NCI-H2081 treated with DMSO at 0.1 percent for 48 hours (cell line): ENCODE measurements at places on chromosomes 3 and 15.

DNA sequence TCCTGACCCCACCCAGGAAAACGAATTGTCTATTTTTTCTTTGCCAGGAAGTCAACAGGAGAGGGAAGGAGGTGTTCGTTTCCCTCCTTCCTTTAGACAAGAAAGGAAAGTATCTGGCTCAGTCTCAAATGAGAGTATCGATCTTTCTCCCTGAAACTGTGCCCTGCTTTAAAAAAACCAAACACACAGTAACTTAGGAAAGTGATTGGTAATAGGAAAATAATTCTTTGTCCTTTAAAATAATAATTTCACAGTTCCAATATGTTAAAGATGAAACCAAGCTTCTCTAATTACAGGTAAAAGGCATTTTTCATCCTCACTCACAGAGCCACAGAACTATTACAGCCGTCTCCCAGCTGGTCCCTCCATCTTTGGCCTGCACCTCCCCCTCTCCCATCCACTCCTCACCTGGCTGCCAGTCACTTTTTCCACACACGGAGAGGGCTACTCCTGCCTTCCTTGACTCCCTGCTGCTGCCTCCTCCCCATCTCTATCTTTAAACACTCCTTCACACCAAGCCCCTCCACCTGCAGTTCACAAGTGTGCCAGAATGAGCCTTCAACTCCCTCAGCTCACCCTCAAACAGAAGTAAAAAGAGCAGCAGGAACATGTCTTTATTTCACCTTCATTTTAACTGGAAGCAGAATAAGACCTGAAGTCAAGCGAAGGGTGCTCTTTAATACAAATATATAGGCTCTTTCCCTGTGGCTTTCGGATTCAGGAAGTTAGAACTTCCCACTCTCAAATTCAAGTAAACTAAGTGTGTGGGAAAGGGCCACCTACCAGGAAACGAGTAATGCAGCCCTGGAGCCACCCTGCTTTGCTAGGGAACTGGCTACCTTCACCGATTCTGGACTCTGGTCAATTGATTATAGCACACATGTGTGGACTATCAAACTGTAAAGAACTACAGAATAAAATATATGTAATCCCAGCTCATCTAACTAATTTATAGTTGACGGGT lies 116.4 kb downstream of the SENP2 start:
- DNase-seq: no peak

DNA sequence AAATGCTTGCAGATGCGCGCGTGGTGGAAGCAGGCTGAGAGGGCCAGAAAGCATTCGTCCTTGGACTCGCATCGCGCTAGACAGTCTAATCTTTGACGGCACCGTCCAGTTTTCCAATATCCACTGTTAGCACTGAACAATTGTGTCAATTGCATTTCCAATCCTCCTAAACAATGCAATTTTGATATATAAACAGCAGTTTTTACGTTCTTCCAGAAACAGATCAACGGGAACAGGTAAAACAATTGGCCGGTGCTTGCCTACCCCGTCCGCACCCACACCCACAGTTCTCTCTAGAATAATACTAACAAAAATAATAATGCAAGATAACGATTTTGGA lies 17.2 kb downstream of the CPN2 start:
- no peak for DNase-seq

GRCh38 chr3:150145659-150146058 lies 175.0 kb upstream of the PFN2 start:
- DNase-seq: no peak

- no peak for DNase-seq
Observed at GRCh38 chr3:145094355-145094941, 1066.5 kb downstream of the PLOD2 start.

GRCh38 chr15:75112848-75113492 lies 88.7 kb upstream of the C15orf39 start:
- no peak for DNase-seq

- DNase-seq: no peak
Observed at GRCh38 chr15:37375519-37375918, 275.2 kb upstream of the MEIS2 start.

- DNase-seq: no peak
Observed at GRCh38 chr3:64104691-64105111, 81.4 kb upstream of the PSMD6 start.

DNA sequence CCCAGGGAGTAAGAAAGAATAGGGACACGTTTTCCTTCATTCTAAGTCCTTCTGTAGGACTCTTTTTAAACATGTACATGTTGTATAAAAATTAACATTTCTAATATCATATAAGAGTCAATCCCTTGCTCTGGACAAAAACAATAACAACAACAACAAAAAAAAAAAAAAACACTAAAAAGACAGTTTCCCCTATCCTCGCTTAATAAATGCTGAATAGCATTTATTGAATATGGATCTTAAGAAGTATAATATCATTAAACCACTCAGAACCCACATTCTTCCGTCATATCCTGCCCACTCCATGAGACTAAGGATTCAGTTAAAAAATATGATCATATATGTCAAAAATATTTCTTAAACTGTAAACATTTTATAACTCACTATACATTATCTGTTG lies 145.1 kb downstream of the AQP9 start:
- no peak for DNase-seq

- DNase-seq: no peak
Observed at GRCh38 chr3:58175437-58176184, 35.2 kb downstream of the DNASE1L3 start.

DNA sequence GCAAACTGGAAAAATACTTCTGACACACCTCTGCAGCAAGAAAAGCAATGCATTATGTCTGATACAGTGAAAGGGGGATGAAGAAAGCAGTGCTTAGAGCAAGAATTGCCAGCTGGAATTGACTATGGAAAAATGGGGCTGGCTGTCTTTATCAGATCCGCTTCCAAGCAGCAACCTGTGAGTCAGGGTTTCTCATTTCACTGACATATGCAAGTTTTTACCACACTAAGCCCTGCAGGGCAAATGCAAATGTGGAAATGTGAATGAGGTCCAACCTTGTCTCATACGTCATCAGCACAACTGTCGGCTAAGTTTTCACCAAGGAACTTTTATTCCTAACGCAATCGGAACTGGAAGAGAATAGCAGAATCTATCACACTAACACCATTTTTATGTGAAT lies 172.5 kb upstream of the GADL1 start:
- DNase-seq: no peak

- DNase-seq: no peak
Observed at GRCh38 chr15:95470997-95471689, 859.4 kb upstream of the NR2F2 start.

- no peak for DNase-seq
Observed at GRCh38 chr15:64046421-64047153, at the start of gene DAPK2. TSS of gene DAPK2 (minus strand) at chr15:64046485. CDS start at chr15:64040261, 6,224 bp downstream.

GRCh38 chr15:32721596-32721995 lies 3.8 kb downstream of the GREM1 start:
- no peak for DNase-seq

- DNase-seq: no peak
Observed at GRCh38 chr3:194396859-194397756, 2.0 kb downstream of the GP5 start.

- no peak for DNase-seq
Observed at GRCh38 chr3:73549051-73549600, 75.6 kb downstream of the PDZRN3 start.

- DNase-seq: no peak
Observed at GRCh38 chr3:65677486-65678010, 361.2 kb downstream of the MAGI1 start.

DNA sequence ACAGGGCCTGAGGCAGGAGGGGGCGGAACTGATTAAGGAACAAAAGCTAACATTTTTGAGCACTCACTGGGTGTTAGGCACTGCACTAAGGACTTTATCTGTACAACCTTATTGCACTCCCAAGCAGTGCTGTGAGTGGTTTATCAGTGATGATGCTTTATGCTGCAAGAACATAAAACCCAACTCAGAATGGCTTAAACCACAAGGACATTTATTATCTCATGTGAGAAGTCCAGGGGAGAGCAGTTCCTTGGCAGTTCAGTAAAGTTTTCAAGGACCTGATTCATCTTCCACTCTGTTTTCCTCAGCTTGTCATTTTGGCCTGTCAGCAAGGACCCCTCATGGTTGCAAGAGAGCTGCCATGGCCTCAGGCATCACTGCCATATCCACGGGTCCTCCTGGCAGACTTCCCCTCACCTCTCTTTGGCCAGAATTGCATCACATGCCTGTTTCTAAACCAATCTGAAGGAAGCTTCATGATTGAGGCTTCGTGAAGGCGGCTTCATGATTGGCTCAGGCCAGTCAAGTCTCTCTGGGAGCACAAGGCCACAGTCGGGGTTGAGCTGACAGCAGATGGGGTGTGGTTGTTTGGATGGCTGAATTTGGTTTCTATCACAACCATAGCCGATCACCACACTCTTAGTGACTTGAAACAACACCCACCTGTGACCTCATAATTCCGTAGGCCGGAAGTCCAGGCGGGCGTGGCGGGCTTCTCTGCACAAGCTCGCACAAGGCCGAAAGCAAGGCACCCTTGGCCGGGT lies 15.8 kb downstream of the EFCC1 start:
- no peak for DNase-seq

- no peak for DNase-seq
Observed at GRCh38 chr3:31953091-31953490, 28.0 kb downstream of the OSBPL10 start.

- DNase-seq: no peak
Observed at GRCh38 chr15:72554471-72555425, 80.6 kb downstream of the ARIH1 start.

GRCh38 chr3:196794467-196794866 lies 54.8 kb downstream of the PAK2 start:
- no peak for DNase-seq

DNA sequence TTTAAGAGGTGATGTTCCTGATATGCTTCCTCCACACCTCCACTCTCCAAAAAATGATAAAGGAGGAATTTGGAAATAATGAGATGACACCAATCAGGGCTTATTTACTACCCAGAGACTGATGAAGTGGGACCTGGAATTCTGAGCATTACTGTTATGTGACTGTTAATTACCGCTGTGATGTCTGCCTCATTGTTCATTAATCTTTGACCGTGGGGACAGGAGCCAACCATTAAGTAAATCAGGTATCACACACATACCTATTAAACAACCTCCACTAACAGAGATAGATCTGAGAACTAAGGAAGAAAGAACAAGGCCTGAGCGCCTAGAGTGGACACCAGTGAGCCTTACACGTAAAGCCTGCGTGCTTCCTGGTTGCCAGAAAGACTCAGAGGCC lies 37.7 kb downstream of the ABHD5 start:
- no peak for DNase-seq

GRCh38 chr3:182962166-182962565 lies 18.2 kb downstream of the DCUN1D1 start:
- DNase-seq: no peak

GRCh38 chr3:2099028-2099671 lies 484 bp downstream of the CNTN4 start:
- DNase-seq: no peak

GRCh38 chr3:112633757-112634156 lies 7.2 kb downstream of the CCDC80 start:
- DNase-seq: no peak

DNA sequence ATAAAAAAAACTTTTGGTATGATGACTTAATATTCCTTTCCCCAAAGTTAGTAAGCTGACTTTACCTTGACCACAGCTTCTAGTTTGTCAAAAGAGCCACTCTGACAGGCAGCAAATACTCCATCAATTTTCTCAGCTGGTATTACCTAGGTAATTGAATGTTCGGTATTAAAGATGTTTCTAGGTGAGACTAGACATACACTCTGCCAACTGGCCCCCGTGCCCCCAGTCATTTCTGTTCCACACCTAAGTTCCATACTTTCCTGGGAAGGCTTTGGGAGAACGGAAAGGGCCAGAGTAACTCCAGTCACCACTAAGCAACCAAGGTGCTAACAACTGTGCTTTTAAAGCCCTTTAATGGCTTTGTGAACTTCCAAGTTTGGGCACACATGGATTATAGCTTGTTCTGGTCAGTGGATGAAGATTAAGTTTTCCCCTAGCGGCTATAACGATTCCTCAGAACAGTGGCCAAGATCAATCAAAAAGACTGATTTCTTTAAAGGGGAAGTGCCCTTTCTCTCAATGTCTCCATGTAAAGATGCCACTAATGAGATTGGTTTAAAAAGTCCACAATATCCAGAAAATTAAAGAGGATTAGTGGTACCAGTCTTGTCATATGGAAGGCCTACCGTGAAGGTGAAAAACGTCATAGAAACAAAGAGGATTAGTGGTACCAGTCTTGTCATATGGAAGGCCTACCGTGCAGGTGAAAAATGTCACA lies 7.0 kb downstream of the EIF4A2 start:
- no peak for DNase-seq

DNA sequence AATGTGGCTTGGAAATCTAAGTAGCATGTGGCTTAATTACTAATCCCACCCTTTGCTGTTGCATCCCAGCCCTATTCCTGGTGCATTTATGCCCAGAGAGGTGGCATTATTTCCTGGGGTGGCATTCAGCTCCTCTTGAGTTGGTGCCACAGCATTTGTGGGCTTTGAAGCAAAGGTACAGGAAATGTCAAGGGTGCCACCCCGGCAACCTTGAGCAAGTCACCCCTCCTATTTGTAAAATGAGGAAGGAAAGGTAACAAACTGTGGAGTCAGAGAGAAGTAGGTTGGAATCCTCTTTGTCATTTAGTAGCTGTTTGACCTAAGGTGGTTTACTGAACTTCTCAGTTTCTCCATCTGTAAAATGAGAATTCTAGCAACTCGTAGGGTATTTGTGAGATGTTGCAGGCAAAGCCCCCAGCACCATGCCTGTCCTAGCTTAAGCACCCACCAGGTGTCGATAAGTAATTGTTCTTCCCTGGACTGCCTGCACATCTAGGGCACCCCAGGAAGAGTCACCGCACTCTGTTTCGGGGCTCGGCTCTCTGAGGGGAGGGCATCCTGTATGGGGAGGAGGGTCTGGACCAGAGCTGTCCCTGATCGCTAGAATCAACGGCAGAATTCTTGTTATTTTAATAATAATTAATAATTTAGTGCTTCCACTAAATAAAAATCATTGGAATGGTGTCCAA lies 17.1 kb downstream of the ISG20 start:
- no peak for DNase-seq

- DNase-seq: no peak
Observed at GRCh38 chr3:4438296-4438695, 28.8 kb downstream of the SUMF1 start.

DNA sequence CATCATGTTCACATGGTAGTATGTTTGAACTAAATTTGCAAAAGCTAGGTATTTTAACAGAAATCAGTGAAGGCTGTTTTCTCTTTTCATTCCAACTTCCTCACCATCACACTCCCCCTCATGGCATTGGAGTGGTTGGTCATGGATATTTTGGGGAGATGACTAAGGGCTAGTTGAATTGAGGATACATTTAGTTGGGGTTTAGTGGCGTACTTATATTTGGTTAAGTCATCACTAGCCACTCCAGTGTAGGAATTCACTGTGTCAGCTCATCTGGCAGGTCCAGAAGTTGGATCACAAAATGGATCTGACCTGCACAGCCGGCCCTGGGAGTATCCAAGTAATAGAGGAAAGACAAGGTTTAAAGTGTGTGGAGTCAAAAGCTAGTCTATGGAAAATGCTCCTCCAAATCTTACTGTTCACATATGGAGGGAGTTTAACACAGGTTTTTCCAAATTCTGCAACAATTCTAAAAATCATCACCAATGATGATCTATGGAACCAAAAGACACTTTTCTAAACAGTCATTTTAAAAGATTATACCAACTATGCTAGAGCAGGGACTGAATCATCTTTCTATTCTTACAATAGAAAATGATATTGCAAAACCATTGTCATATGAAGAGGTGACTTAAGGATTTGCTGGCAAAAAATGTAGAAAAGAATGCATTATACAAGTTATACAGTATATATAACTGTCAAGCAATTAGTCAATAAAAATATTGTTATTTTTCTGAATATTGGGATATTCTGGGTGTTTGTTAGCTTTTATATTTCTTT lies 247.8 kb upstream of the PEX5L start:
- no peak for DNase-seq

- no peak for DNase-seq
Observed at GRCh38 chr3:111210003-111210711, 138.5 kb downstream of the NECTIN3 start.
